ENCODE measurements at places on chromosomes 7 and 10.

GRCh38 chr7:53101026-53101425, 65.6 kb downstream of the POM121L12 start:
- DNase-seq, result no peak

DNA sequence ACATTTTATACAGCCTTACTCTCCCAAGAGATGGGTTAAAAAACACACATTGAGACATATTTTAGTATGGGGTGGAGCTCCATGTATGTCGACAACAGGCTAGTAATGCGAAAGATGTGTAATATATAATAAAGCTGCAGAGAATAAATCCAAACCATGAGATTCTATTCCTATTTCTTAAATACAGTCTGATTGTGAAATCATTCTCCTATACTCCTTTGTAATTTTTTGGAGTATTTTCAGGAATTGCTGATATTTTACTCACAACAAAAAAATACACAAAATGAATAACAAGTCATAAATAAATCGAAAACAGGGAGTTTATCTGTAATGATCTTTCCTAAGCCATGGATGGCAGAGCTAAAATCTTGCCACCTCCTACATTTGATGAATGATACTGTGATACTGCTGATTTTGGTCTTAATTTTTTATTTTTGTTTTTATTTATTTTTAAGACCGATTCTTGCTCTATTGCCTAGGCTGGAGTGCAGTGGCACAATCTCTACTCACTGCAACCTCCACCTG, 173.5 kb upstream of the KLF6 start:
- DNase-seq, result no peak

GRCh38 chr7:39758234-39758970, 135.0 kb downstream of the RALA start:
- no peak for DNase-seq

- DNase-seq, result no peak
Measured at GRCh38 chr7:129667116-129667515, 55.6 kb downstream of the NRF1 start.

- no peak for DNase-seq
Measured at GRCh38 chr7:131189488-131189887, 138.2 kb upstream of the MKLN1 start.

- no peak for DNase-seq
Measured at GRCh38 chr7:55770778-55771177, 91.8 kb downstream of the SEPTIN14 start.

GRCh38 chr7:1920266-1920681, 250.2 kb downstream of the ELFN1 start:
- no peak for DNase-seq

DNA sequence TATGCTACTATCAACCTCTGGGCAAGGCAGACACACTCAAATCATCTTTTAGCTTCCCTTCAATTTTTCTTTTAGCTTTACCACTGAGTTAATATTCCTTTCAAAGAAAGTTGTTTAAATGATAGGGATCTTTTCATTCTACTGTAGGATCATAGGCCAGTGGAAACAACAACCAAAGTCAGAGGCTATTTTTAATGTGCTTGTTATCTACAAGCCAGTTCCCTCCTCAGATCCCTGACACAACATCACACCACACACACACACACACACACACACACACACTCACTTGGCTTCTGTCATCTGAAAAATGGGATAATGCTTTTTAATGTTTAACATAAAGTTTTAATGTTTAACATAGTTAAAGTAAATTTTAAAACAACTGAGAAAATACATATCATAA, 106.7 kb upstream of the CAV2 start:
- DNase-seq, result no peak

DNA sequence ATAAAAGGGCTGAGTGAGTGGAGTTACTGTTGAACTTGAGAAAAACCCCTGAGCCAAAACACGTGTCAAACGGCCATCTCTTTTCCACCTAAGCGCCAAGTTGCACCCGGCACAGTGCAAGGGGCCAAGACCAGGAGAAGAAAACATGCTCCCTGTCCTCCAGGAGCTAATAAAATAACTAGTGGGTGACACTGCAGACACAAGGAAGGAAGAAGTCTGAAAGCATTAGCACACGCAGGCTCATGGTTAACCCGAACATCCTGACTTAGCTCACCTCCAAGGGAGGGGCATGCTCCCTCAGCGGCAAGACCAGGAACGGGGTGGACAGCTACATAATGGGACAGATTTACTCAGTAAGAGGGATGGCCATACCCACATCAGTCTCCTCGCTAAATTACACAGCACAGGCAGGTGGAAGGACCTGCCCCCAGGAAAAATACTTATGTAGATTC, 65.0 kb downstream of the PIP4K2A start:
- DNase-seq, result no peak

DNA sequence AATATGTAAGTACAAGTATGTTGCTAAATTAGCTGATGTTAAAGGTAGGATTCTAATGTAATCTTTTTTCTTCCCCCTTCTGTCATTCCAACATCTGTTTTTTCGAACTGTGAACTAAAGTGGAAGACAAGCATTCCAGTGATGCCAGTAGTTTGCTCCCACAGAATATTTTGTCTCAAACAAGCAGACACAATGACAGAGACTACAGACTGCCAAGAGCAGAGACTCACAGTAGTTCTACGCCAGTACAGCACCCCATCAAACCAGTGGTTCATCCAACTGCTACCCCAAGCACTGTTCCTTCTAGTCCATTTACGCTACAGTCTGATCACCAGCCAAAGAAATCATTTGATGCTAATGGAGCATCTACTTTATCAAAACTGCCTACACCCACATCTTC, 62.7 kb downstream of the WAC start:
- DNase-seq, result no peak

DNA sequence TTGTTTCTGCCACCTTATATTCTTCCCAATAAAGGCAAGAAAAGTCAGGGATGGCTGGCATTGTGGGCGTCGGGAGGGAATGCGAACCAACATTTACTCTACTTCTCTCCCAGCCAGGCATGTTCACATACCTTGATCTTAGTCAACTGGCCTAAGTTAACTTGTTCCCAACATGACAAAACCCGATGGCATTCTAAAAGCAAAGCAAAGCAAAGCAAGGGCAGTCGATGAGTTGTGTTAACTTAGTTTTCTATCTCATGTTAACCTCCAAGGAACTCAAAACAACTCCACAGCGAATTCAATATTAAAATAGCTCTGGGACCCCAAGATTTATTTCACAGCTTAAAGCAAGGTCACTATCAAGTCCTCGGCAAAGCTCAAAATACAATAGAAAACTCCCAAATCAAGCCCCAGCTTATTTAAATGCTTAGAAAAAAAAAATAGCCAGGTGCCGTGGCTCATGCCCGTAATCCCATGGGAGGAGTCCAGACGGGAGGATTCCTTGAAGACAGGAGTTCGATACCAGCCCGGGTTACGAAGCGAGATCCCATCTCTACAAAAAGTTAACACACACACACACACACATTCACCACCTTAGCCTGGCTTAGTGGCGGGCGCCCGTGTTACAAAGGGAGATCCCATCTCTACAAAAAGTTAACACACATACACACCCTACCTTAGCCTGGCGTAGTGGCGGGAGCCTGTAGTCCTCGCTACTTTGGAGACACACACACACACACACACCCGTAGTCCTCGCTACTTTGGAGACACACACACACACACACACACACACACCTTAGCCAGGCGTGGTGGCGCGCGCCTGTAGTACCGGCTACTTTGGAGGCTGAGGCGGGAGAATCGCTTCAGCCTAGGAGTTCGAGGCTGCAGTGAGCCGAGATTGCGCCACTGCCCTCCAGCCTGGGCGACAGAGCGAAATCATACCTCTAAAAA, 901 bp upstream of the CCNY start:
- no peak for DNase-seq

GRCh38 chr7:39428221-39428620, 138.0 kb upstream of the YAE1 start:
- no peak for DNase-seq

DNA sequence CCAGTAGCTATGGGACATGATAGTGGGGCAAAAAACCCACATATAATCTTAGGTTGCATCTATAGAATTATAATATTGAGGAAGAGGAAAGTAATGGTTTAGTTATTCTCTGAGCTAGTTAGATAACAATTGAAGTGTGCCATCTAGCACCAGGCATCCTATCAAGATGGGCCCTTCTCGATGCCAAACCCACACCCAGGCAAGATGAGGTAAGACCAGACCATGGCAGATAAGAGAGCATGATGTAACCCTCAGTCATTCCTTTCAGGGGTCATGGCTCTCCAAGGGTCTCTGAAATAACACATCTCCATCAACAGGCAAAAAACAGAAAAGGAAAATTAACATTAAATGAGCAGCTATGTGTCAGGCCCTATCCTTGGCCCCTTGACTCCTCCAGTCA, 128.7 kb downstream of the SH3PXD2A start:
- no peak for DNase-seq

DNA sequence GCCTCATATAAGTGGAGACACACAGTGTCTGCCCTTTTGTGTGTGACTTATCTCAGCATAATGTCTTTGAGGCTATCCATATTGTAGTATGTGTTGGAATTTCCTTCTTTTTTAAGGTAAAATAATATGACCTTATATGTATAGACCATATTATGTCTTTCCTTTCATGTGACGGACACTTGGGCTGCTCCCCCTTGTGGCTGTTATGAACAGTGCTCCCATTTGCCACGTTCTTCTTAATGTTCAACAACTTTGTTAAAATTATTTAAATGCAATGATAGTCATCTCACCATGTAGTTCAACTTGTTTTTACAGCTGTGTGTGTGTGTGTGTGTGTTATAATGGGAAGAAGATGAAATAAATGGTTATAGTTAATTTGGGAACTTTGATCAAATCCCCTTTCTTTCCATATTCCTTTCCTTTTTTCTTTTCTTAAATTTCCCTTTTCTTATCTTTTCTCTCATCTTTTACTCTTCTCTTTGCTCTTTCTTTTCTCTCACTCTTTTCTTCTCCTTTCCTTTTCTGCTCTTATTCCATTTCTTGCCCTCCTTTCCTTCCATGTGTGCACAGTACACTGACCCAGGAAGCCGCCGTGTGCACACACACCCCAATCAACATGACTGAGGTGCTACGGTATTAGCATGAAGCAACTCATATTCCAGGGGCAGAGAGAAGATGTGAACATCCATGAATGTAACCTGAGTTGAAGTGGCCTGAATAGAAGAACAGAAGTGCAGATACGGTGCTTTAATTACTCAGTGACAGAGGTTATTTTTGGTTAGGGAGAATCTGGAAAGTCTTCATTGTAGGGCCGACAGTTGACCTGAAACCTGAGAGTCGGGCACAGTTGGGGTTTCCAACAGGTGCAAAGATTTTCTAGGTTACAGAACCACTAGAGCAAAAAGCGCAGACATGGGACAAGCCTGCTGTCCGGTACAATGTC, 596.6 kb downstream of the SDK1 start:
- peak; percentile 27 for DNase-seq

- no peak for DNase-seq
Measured at GRCh38 chr10:115422624-115423023, 329.5 kb downstream of the ATRNL1 start.

DNA sequence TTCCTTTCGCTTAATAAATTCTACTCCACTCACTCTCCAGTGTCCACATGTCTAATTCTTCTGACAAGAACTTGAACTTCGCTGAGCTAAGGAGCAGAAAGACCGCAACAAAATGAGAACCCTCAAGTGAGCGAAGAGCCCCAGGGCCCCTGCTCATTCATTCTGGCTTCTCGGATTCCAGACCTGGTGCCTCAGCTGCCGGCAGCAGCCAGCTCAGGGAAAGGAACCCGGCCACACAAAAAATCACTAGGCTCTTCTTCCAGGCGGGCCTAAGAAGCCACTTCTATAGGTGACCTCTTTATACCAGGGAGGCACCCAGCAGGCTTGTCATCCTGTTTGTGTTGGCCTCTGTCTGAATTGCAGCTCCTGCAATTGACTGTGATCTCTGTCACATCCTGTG, 33.3 kb downstream of the OTUD1 start:
- no peak for DNase-seq

GRCh38 chr10:125521721-125522680, 161.0 kb downstream of the TEX36 start:
- DNase-seq, result no peak

GRCh38 chr10:119680650-119681081, 29.5 kb downstream of the BAG3 start:
- DNase-seq, result no peak

GRCh38 chr10:101691081-101691480, 3.9 kb downstream of the FBXW4 start:
- DNase-seq, result no peak

DNA sequence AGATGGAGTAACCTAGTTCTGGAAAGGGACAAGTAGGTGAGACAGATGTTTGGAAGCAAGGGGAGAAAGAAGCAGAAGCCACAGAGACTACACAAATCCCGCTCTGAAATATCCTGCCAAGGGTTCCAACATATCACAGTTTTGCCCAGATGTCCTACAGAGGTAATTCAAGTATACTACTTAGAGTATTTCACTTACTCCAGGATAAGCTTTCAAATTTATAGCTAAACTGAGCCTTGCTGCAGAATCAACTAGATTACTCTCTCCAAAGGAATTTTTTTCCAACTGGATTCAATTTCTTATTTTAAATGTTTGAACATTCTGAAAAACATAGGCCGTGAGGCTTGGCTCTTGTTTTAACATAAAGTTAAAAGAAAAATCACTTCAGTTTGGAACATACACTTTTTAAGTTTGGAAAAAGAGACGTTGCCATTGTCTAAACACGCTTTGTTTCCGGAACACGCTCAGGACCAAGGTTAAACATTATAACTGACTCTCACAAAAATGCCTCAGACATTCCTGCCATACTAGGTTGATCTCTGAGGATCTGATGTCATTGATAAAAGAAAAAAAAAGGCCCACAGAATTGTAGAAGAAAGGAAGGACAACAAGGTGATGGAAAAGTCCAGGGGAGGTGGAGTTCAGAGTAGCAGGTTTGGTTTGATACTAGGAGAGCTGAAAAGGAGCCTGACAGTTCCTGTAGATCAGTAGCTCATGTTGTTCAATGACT, 74.8 kb downstream of the FAM185A start:
- no peak for DNase-seq

DNA sequence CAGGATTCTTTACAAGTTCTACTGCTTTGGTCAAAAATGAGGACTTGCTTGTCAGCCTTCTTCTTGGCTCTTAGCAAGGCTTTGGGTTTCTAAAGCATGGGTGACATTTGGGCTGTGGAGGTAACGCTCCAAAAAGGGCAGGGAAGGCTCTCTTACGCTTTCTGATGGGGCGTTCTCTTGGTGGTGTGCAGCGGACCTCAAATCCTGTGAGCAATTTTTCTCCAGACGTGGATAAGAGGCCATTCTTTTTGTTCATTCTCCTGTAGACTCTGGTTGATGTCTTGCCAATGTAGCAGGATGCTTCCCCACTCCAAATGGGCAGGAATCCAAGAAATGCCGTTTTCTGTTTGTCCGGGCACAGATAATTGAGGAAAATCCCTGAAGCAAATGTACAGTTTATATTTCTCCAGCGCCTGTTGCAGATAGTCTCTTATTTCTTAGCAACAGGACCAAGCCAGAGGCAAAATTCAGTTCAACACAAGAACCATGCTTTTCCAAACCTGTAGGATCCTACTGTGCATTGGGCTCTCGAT, 138.4 kb upstream of the NFE2L3 start:
- peak; percentile 89 for DNase-seq

Measured in NCI-H1092 treated with DMSO at 0.1 percent for 48 hours (cell line).